KBM-7 (cell line): ENCODE measurements at places on chromosomes 6 and 20.

GRCh38 chr6:109466212-109466923 lies 10.8 kb upstream of the MICAL1 start:
- no peak for DNase-seq

DNA sequence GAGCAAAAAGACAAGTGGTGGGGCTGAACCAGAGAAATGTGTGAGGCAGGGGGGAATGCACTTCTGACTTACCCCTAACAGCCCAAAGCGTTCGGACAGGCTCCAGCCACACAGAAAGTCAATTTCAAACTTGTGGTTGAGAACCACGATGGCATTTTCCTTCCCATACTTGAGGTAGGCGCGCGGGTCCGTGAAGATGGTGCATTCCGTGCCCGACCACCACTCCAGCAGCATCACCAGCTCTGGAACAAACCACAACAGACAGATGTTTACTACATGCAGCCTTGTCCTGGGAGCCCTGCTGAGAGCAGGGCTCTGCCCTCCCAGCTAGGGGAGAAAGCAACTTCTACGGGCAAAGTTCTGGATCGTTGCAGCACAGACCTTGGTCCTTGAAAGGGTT lies 107.7 kb downstream of the AGPAT4 start:
- DNase-seq, result no peak

DNA sequence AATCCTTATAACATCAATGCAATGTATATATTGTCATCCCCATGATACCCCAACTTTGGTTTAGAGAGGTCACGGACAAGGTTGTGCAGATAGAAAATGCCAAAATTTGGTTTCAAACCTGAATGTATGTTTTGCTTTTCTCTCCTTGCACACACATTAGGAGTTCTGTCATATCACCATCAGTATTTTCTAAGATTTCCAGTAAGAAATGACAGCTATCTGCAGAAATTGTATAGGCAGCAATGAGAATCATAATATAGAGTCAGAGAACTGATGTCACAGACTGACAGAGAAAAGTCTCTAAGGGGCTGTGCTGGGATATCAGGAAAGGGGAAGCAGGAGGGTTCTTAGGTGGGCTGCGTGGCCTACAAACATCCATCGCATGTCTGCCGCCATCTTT lies 140.0 kb downstream of the AKAP7 start:
- DNase-seq, result no peak

GRCh38 chr20:40081653-40082052 lies 607.4 kb downstream of the MAFB start:
- DNase-seq, result no peak

DNA sequence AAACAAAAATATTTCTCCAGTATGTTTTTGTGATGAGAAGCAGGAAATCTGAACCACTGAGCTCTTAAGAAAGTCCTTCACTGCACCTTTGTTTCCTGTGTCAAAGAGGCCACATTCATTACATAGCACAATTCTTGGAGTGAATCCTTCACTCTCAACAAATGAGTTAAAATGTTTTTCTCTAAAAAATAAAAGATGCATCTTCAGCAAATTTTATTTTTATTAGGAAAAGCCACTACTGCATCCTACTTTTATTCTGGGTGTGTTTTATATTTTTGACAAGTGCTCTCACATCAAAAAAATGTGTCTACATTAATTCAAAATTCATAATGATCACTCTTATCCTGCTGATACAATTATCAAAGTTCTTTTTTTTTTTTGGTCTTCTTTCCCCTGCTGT lies 76.3 kb downstream of the PLCB4 start:
- DNase-seq, result no peak

DNA sequence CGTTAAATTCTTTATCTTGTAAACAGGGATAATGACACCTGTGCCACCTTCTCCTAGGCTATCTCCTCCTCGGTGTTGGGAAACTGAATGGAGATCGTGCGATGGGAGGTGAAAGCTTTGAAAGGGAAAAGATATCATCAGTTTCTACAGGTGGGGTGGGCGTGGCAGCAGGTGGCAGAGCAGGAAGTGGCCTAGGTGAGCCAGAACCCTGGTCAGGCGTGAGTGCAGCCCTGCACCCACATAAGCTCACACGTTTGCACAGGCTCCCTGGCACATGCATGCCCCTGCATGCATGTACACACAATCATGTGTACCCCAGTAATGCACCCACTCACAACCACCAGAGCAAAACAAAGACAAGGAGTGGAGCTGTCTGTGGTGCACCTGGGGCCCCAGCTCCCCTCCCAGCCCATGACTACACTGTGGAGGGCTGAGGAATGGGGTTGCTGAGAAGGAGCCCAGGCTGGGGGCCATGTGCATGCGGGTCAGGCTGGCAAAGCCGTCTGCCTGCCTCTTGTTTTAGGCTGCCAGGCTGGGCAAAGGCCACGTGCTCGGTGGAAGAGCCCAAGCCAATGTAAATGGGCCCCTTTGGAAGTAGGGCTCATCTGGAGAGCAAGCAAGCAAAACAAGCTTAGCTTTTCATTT lies 61.5 kb downstream of the TFAP2C start:
- no peak for DNase-seq

DNA sequence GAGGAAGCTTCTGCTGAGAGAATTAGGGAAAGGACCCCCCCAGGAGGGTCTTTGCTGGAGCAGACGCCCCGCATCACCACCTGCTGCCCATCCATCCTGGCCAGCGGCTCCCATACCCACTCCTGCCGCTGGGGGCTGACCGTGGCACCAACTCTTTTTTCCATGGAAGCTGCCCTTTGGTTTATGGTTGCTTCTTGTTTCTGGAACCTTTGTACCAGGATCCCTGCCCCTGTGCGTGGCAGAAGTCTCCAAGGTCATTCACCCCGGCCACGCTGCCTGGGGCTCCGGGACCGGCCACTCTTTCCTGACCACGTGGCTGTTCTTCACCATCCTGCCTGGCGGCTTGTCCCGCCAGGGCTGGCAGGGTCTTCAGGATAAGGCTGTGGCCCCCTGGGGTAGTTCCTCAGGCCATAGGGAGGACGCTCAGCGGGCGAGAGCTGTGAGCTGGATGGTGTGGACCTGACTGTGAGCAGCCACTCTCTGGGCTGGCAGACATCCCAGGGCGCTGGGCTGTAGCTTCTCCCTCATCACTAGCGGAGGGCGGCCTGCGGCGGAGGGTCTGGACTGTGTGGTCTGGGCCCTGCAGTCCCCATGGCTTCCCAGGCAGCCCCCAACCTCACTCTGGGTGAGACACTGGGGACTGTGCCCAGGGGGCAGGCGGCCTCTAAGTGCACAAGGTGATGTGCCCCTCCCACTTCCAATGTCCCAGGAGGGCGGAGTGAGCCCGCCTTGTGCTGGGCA lies 22.8 kb upstream of the RBBP8NL start:
- DNase-seq, result no peak

GRCh38 chr6:134447423-134447822 lies 129.5 kb upstream of the SGK1 start:
- DNase-seq, result no peak

GRCh38 chr6:6091608-6092002 lies 84.9 kb upstream of the NRN1 start:
- no peak for DNase-seq

GRCh38 chr6:15287670-15288375 lies 42.0 kb downstream of the JARID2 start:
- DNase-seq, result peak; percentile 76

- DNase-seq, result no peak
Observed at GRCh38 chr6:24329451-24329850, 28.4 kb downstream of the DCDC2 start.

DNA sequence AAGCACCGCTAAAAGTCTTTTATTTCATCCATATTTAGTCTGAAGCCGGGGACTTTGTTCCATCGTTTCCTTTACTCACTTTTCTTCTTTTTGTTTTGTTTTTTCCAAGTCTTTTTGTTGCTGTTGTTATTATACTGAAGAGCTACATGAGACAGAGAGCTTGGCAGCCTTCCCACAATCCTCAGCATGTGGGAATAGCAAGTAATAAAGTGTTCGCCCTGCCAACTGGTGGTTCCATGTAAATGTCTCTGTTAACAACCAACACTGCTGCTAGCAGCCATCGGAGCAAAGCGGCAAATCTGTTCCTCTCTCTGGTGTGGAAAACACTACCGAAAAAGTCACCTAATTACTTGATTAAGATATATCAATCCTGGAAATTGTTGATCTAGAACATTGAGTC lies 437.8 kb upstream of the ID4 start:
- no peak for DNase-seq

- DNase-seq, result no peak
Observed at GRCh38 chr6:148240461-148240840, 102.2 kb upstream of the SASH1 start.

GRCh38 chr6:106413016-106413415 lies 52.5 kb downstream of the CRYBG1 start:
- DNase-seq, result no peak

GRCh38 chr20:51876313-51876940 lies 74.1 kb upstream of the SALL4 start:
- peak; percentile 28 for DNase-seq

DNA sequence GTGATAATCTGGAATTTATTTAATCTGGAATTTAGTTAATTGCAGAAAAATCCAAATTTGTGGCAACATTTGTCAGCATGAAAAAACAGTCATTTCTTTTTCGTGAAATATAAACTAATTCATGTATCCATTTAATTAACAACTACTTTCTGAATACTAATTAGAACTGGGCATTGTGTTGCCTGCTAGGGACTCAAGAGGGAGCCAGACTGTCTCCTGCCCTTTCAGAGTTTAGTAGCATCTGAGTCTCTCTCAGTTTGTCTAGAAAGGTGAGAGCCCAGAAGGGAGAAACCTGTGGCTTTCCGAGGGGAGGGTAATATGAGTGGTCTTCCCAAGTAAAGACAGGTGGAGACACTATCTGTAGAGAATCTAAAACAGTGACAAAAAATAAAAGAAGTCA lies 210.9 kb upstream of the HDDC2 start:
- no peak for DNase-seq

GRCh38 chr20:31908424-31908823 lies 38.0 kb downstream of the TTLL9 start:
- DNase-seq, result no peak

DNA sequence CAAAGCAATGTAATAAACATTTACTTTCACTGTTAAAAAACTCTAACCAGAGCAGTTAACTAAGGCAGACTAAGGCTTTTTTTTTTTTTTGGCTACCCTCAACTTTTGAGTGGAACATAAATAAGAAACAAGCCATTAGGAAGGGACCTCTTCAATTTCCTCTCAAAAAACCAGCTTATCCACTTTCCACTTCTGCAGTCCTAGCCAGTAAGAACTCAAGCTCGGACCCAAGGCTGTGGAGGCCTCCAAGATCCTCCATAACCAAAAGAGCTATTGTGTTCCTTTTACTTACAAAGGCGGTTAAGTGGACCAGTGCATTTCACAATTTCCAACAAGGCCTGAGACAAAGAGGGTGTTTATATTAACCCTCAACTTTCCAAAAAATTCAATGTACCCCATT lies 5.3 kb downstream of the KCNK5 start:
- no peak for DNase-seq

DNA sequence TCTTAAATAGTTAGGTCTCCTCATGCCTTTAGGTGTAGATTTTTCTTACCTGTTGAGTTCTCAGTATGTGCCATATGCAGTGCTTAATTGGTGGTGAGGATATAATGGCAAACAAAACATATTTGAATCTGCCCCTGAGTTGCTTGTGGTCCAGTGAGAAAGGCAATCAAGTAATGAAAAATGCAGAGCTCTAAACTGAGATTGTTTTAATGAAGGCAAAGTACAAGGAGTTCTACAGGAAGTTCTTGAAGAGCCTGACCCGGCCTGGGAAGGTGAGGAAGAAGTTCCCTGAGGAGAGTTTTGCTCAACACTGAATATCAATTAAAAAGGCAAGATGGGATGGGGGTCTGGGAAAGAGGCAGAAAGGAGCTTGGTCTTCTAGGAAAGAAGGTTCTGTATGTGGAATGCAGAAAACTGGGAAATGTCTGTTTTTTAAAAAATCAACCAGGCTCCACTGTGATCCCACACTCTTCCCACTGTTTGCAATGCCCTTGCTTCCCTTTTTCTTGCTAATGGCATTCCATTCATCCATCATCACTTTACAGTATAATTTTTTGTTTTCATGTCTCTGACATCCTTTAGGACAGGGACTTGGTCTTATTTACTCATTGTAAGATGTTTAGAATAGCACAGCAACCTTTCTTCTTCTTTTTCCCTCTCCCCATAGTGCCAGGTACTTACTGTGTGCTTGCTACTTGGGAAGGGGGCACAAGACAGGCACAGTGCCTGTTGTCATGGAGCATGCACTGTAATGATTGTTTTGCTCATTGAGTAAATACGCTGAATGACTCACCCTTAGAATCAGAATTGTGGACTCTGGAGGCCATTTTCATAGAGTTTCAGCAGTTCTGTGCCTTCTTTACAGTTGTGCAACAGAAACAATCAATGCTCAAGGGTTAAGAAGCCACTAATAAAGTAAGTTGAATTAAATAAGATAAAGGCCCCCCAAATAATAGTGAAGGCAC lies 64.3 kb downstream of the ANKS1A start:
- no peak for DNase-seq
